ENCODE measurements at places on chromosomes 11 and 22.

GRCh38 chr11:12043221-12043620, 34.8 kb upstream of the DKK3 start:
- no peak for DNase-seq

- DNase-seq = no peak
These were observed 1593.1 kb upstream of the RAG2 start for GRCh38 chr11:38191101-38191500.

DNA sequence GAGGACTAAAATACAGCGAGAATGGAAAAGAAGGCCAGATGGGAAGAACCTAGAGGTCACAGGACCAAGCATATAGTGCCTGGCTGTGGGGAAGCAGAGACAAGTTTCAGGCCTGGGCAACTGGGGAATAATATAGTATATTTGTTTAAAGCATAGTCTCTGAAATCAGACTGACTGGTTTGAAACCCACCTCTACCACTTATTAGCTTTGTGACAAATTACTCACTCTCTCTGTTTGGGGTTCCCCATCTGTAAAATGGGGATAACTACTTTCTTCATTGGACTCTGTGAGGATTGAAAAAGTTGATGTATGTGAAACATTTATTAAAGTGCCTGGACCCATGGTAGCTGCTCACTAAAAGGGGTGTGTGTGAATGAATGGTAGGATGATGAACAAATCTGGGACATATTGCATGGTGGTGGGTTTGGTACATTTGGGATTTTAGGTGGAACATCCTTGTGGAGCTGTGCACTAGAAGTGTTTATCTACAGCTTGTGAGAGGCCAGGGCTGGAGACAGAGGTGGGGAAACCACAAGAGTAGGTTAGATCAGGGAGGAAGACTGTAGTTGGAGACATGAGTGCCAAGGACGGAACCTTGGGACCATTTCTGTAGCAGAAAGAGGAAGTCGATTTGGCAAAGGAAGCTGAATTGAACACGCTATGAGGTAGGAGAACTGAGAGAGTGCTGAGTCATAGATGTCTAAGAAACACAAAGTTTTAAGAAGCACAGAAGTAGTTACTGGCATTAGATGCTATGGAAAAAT, 52.6 kb downstream of the SWAP70 start:
- no peak for DNase-seq

GRCh38 chr11:27075655-27076054, 35.0 kb downstream of the BBOX1 start:
- no peak for DNase-seq

DNA sequence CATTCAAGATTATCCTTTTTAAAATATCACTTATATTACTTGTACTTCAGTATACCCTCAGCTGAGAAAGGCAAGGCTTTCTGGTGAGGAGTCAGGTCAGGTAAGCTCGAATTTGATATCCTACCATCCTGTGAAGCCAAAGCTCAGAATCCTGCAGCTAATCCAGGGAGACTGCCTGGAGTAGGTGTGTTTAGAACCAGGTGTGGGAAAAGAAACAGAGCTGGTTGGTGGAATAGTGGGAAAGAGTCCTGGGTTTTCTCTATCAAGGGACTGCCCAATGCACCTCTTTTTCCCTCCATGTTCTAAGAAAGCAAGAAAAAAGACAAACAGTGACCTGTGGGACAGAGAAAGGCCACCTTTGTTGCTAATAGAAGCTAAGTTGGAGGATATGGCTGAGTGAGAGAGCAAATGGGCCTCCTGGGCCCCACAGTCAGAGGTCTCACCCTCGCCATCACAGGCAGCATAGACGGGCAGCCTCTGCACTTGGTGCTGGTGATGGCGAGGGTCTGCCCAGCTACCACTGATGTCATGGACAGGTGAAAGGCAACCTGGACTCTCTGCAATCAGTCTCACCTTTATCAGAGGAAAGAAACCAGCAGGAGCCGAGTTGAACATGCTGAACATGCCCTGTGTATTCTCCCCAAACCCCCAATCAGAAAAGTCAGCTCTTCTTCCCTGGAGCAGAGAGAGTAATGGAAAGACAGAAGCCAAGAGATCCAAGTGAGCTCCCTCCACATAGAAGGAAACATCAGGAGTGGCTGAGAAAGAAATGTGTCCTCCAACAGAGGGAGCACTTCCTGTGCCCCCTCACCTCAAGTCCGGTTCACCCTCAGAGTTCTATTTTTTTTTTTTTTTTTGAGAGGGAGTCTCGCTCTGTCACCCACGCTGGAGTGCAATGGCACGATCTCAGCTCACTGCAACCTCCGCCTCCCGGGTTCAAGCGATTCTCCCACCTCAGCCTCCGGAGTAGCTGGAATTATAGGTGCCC, 491.3 kb downstream of the BUD13 start:
- DNase-seq = no peak

DNA sequence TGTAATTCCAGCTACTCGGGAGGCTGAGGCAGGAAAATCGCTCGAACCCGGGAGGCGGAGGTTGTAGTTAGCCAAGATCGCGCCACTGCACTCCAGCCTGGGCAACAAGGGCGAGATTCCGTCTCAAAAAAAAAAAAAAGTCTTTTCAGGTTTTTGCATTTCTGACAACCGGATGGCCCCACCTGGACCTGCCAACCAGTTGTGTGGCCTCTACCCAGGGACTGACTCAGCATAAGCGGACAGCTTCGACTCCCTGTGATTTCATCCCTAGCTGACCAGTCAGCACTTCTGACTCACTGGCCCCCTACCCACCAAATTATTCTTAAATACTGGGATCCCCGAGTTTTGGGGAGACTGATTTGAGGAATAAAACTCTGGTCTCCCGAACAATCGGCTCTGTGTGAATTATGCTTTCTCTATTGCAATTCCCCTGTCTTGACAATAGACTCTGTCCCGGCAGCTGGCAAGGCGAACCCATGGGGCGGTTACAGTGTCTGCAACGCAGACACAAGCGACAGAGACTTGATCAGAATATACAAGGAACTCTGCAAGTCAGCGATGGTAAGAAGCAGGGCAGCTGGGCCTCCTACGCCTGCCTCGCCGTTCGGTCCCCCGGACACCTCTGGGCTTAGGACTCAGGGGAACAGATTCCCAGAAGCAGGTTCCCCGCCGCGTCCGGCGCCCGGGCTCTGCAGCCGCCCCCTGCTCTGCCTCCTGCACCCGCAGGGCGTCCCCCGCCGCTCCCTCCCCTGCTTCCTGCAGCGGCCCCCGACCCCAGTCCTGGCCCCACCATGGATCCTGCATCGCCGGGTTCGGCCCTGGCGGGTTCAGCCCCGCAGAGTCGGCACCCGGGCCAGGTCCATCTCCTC, 741 bp upstream of the TALDO1 start:
- DNase-seq = no peak

GRCh38 chr11:96875712-96876111, 485.9 kb downstream of the JRKL start:
- no peak for DNase-seq

DNA sequence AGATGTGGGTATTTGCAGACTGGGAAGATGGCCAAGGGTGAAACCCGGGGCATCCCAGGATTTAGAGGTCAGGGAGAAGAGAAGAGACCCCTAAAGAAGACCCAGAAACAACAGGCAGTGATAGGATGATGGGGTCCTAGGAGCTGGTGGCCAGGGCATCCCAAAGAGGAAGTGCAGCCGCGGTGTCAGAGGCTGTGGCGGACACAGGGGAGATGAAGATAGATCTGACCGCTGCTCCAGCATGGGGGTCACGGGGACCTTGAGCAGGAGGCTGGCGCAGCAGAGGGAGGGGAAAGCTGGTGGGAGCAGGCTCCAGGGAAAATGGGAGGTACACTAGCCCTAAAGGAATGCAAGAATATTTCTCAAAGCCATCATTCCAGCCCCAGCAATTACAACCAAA, 47.3 kb downstream of the CTTN start:
- no peak for DNase-seq

DNA sequence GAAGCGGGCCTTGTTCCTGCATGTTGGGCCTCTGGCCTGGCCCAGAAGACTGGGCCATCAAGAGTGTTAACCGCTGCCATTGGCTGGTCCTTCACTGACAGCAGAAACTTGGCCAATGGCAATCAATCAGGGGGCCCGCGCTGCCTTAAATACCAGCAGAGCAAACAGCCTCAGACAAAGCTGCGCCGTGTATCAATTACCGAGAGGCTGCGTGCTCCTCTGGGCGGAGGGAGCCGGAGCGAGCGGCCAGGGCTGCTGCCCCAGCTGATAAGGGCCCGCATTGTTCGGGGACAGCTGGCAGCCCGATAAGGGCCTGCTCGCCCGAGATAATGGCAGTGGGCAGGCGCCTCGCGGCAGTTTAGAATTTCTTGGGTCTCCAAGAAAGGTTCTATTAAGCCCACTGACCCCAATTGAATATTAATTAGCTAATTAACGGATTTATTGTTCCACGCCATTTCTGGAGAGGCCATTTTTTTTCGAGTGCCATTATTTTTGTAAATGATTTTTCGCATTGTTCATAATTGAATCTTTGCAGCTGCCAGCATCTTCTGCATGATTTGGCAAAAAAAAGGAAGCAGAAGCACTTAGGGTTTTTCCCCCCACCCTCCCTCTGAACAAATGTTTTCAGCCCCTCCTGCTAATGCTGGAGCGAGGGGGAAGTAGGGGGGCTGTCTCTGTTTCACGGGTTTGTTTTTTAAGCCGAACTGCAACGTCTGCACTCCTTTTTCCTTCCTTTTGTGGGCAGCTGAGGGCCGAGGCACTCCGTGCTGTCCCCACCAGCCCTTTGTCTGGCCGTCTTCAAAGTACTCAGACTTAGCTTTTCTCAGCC, 37.6 kb upstream of the RIC3 start:
- no peak for DNase-seq

- peak; percentile 21 for DNase-seq
These were observed 299.0 kb downstream of the NTM start for GRCh38 chr11:131669401-131669780.

DNA sequence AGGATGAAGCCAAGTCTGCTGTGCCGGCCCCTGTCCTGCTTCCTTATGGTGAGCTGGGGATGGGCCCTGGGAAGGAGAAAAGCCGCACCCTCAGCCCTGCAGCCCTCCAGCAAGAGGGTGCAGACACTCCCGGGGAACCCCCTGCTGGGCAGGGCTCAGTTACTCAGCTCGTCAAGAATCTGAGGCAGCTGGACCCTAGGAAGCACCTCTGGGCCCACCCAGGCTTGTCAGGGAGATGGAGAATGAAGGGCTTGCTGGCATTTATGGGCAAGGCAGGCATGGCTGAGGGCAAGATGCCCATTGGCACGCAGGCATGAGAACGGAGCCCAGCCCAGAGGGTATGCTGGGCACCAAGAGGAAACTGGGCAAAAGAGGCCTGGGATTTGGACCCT, 12.9 kb downstream of the RELT start:
- DNase-seq = no peak

GRCh38 chr11:532986-533585, 2.3 kb downstream of the HRAS start:
- no peak for DNase-seq

All from RWPE2 (cell line).